ENCODE measurements at places on chromosomes 4 and X.

DNA sequence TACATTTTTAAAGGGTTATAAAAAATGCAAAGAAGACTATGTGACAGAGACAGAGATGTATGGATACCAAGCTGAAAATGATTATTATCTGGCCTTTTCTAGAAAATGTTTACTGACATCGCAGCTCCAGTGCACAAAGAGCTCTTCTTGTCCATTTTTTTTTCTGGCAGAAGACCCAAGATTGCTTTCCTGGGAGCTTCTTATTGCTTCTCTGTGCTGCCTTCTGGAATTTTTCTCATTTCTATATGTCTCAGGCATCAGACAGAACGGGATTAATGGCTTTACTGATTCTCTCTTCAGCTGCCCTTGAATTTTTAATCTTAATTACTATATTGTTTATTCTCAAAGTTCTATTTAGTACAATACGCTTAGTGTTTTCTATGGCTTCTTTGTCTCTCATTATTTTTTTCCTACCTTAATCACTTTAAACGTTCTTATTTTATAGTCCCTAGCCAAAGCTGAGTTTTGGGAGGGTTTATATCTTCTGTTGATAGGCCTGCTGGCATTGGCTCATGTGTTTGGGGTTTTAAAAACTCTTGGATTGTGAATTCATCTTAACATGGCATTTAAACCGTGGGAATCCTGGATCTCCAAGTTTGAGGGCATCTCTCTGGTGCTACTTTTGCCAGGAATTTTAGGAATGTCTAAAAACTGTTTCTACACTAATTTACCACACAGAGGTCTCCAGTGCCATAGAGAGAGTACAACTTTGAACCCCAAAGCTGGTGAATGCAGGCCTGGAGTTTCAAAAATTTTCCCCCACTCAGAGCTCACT is 138.9 kb upstream of the LNX1 start:
- no peak for DNase-seq

GRCh38 chr4:85393201-85393600 is 81.7 kb upstream of the ARHGAP24 start:
- no peak for DNase-seq

- DNase-seq = no peak
Measured at GRCh38 chrX:11789809-11790208, 31.8 kb downstream of the MSL3 start.

- DNase-seq = no peak
Measured at GRCh38 chrX:3143043-3143799, 102.0 kb downstream of the ARSF start.

DNA sequence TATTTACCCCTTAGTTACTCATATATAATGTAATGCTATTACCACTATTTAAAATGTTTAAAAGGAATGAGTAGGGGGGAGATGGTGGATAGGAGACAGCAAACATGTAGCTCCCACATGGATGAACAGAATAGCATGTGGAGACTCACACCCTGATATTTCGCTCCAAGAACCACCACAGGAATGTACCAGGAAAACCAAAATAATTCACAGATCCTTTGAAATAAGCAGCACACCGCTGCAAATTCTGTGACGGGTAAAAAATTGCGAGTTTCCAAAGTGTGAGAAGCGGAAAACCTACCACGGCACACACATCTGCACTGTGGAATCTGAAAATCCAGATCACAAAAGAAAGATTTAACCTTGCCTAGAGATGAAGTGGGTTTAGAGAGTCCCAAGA is 428.2 kb downstream of the TLL1 start:
- DNase-seq = no peak

DNA sequence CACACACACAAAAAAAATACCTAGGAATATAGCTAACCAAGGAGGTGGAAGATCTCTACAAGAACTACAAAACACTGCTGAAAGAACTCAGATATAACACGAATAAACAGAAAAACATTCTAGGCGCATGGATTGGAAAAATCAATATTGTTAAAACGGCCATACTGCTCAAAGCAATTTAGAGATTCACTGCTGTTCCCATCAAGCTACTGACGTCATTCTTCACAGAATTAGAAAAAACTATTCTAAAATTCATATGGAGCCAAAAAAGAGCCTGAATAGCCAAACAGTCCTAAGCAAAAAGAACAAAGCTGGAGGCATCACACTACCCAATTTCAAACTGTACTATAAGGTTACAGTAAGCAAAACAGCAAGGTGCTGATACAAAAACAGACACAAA is 390.2 kb downstream of the IDS start:
- no peak for DNase-seq

GRCh38 chrX:1466232-1466661 is 13.5 kb upstream of the ASMTL start:
- DNase-seq = no peak

- DNase-seq = no peak
Measured at GRCh38 chr4:43999669-44000068, 448.9 kb downstream of the KCTD8 start.

Measured in effector CD8-positive, alpha-beta T cell (primary cell).